Activated T-helper 1 cell treated with anti-CD3 and anti-CD28 coated beads, Interleukin-2, amount 50 U/mL, for 16 hours (primary cell): ENCODE measurements at places on chromosomes 4 and X.

- no peak for DNase-seq
Measured at GRCh38 chr4:148062301-148062950, 330.5 kb downstream of the ARHGAP10 start.

DNA sequence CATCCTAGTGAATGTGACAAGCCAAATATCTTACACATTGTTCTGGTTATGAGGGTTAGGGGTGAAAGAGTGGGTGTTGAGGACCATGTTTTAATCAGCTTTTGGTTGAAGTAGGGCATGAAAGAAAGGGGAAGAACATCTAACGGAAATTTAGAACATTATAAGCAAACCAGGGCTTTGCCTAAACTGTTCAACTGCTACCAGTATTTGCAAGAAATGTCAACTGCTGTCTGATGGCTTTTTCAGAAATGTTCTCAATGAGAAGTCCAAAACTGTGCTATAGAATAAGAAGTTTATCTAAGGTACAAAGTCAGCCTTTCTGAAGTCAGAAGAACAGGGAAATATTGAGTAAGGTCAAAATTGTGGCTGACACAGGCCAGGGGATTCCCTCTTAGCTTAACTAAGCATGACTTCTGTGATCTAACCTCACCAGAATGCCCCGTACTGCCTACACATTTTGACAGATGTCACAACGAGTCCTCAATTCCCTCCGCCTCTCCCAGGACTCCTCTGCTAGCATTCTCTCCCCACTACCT, 67.1 kb downstream of the DTHD1 start:
- DNase-seq = no peak

DNA sequence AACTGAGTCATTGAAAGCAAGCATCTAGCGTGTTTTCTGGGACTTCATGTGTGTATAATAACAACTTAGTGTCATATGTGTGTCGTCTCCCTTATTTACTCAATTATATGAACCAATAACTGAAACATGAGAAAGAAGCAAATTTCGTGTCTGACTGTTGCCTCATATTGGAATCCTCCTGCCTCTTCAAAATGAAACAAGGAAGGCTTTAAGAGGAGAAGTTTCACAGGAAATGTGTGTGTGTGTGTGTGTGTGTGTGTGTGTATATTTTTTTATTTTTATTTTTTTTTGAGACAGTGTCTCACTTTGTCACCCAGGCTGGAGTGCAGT, 145.8 kb upstream of the SFRP2 start:
- no peak for DNase-seq

DNA sequence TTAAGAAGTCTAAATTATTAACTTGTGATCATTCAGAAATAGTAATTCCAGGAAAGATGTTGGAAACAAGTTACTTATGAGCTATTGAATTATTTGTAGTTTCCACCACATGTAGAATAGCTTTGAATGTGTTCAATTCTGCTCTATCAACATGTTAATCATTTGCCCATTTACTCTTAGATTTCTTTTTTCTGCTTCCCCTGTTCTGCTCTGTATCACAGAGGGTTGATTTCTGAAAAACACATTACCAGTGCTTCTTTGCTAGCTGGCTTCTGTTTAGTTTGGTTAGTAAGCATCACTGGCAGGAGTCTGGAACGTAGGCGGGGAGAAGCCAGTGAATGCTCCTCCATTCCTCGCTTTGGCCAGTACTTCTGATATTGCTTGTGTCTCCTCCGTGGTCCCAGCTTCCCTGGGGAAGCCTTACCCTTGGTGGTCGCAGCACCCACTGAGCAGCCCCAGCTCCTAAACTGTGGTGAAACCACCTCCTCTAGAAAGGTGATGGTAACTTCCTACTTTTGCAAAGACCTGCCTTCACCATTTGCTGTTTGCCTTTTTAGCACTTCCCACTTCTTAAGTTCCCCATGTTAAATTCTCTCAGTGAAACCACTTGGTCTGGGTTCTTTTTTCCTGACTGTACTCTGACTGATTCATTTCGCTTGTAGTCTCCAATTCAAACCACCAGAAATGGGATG, 40.3 kb upstream of the GALNT7 start:
- DNase-seq = no peak

GRCh38 chr4:140884431-140885058, 128.4 kb upstream of the TBC1D9 start:
- no peak for DNase-seq

DNA sequence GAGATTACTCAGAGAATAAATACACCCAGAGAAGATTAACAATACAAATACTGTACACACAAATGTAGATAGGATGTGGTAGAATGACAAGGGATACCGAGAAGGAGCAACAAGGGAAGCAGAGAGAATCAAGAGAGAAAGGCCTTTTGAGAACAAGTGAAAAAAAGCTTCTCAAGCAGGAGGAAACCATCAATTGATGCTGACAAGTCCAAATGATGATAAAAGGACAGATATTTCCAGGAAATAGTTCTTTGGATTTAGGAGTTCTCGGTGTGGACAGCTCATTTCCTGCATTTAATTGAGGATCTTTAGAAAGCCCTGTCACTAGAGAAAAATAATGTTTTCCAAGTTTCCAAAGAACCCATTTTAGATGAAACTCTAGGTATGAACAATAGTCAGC, 48.1 kb downstream of the NPY5R start:
- no peak for DNase-seq

- DNase-seq = no peak
Measured at GRCh38 chr4:7902826-7903225, 36.8 kb downstream of the AFAP1 start.

- no peak for DNase-seq
Measured at GRCh38 chr4:15547392-15547791, 77.7 kb downstream of the CC2D2A start.

- no peak for DNase-seq
Measured at GRCh38 chr4:60657807-60658206, 542.3 kb upstream of the ADGRL3 start.

DNA sequence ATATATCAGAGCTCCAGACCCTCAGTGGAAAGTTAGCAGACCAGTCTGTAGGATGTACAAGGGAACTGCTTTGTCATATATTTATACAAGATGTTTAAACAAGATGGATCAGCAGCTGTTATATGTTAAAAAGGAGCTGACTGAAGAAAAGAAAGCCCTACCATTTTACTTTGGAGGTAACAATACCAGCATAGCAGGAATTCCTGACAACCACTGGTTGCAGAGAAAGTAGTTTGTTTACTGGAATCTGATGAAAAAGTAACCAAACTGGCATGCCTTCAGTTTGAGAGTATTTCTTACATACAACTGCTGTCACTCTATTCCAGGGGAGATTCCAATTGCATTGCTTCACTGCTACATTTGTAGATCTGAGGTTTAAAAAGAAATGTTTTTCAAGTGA, 49.5 kb upstream of the GABRQ start:
- no peak for DNase-seq

- no peak for DNase-seq
Measured at GRCh38 chr4:98110214-98110613, 33.1 kb downstream of the STPG2 start.

- no peak for DNase-seq
Measured at GRCh38 chr4:18815779-18816173, 794.2 kb upstream of the LCORL start.

- DNase-seq = no peak
Measured at GRCh38 chrX:38347136-38347535, 5.3 kb upstream of the OTC start.

GRCh38 chr4:22941688-22942375, 249.1 kb downstream of the GBA3 start:
- no peak for DNase-seq

DNA sequence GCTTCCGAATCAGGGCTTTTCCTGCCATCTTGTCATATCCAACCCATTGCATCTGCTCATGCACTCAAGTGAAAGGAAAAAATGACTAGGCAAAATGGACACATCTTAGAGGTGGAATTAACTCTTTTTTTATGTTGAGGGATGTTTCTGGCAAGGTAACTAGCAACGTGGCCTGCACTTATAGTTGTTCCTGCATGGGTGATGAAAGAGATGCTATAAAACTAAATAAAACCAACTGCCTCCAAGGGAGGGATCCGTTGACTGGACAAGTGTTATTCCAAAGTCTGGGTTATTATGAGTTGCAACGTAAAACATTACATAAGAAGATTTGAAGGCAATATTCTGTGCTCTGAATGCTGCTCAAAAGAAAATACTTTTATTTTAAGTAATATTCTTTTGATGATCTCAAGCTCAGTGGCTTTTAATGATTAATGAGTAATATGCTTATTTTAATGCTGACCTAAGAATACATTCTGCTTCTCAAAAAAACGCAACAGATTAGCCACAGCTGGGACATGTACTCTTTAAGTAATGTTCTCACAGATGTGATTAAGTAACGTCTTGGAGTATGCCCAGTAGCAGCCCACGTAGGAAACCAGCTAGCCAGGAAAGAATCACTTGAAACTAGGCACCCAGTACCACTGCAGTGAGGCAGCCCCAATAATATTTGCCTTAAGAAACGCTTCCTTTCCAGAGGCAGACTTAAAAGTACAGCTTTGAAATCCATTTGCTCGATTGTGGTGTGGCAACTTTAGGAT, 27.4 kb downstream of the KLF3 start:
- no peak for DNase-seq

GRCh38 chrX:9122519-9123245, 88.8 kb upstream of the FAM9B start:
- DNase-seq = no peak

DNA sequence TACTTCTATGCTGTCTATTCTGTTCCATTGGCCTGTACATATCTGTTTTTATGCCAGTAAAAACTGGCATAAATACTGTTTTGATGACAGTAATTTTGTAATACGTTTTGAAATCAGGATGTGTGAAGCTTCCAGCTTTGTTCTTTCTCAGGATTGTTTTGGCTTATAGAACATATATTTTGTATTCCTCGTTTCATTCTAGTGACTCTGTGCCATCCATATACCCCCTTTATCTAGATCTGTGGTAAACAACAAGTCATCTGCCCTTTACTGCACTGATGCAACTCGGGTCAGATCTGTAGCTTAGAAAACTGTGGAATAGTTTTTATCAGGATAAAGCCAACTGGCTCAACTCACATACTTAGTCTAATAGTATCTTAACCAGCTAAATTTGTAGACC, 233.7 kb downstream of the PRDM5 start:
- no peak for DNase-seq

GRCh38 chr4:127624173-127624572, 8.6 kb upstream of the INTU start:
- DNase-seq = no peak

DNA sequence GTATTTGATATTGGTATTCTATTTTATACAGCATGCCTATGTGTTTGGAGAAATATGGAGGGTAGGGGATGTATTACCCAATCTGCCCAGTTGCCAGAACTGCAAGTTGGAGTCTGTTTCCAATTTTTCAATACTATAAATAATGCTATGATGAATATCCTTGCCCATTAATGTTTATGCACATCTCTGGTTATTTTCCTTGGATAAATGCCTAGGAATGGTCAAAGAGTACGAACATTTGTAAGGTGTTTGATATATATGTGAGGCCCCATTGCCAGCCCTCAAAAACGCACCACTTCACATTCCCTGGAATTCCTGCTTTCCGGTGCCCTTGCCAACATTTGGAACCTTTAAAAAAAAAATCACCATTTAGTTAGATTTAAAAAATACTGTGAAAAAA, 34.3 kb downstream of the CLDN34 start:
- no peak for DNase-seq

DNA sequence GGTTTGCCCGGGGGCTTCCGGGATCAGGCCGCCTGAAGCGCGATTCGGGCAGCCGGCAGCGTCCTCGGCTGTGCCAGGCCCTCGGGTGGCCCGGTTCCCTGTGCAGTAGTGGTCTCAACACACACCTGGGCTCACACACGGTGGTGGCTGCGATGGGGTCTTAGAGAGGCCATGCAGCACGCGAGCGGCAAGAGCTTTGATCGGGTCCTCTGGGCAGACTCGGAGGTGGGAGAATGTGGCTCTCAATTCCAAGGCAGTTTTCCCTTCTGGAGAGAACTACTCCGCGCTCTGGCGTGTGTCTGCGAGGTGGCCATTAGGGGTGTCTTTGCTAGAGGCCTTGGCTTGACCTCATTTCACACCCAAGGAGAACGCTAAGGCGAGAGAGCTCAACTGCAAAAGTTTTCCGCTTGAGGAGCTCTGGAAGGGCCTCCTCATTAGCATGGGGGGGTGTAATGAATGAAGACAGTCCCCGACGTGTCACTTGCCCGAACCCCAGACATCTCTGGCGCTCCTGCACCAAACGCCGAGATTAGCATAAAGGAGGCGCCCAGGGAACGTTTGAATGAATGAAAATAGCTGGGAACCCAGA, 771 bp upstream of the RBPJ start:
- peak; percentile 33 for DNase-seq

- no peak for DNase-seq
Measured at GRCh38 chr4:10741961-10742699, 57.6 kb upstream of the CLNK start.

DNA sequence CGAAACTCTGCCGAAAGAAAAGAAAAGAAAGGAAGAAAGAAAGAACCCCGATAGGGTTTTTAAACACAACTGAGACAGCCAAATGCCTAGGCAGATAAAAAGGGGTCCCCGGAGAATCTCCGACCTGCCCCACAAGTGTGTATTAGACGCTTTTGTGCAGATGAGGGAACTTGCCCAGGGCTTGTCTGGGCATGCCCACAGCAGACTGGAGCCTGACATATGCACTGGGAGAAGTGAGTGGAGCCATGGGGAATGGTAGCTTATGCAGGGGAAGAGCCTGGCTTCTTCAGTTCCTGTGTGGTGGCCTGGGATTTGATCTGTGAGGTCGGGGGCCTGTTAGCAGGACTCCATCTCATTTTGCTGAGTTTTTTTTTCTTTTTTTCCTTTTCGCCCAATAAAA, 199.0 kb downstream of the GPC3 start:
- DNase-seq = no peak

GRCh38 chrX:132470831-132471230, 18.0 kb downstream of the MBNL3 start:
- DNase-seq = no peak

DNA sequence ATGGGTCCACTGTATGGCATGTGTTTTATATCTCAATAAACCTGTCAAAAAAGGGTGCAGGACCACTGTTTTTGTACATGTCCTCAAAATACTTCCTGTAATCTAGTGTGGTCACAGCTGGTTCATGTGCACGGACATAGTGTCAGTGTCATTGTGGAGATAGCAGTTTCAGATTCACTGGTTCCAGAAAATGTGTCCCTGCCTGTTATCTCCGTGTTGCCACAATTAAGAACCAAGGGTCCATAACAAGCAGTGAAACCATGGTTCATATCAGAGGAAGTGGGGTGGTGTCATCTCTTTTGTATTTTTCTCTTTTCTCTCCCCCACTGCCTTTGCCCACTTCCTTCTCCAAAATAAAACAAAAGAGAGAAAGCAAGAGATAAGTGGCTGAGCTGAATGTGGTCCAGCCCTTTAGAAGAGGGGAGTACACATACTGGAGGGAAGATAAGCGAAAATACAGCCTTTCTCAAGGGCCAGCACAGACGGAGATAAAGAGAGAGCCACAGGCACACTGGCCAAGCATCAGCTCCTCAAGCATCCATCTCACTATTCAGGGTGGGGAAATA, 51.2 kb downstream of the TBL1X start:
- no peak for DNase-seq
